NCI-H2081 treated with DMSO at 0.1 percent for 48 hours (cell line): ENCODE measurements at places on chromosomes 7 and 10.

DNA sequence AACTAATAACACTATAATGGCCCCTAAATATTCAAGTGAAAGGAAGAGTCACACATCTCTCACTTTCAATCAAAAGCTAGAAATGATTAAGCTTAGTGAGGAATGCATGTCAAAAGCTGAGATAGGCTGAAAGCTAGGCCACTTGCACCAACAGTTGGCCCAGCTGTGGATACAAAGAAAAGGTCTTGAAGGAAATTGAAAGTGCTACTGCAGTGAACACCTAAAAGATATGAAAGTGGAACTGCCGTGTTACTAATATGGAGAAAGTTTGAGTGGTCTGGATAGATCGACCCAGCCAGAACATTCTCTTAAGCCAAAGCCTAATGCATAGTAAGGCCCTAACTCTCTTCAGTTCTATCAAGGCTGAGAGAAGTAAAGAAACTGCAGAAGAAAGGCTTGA lies 12.1 kb upstream of the SNX13 start:
- no peak for DNase-seq

- DNase-seq, result no peak
Observed at GRCh38 chr10:100346351-100346764, 675 bp upstream of the SCD start.

DNA sequence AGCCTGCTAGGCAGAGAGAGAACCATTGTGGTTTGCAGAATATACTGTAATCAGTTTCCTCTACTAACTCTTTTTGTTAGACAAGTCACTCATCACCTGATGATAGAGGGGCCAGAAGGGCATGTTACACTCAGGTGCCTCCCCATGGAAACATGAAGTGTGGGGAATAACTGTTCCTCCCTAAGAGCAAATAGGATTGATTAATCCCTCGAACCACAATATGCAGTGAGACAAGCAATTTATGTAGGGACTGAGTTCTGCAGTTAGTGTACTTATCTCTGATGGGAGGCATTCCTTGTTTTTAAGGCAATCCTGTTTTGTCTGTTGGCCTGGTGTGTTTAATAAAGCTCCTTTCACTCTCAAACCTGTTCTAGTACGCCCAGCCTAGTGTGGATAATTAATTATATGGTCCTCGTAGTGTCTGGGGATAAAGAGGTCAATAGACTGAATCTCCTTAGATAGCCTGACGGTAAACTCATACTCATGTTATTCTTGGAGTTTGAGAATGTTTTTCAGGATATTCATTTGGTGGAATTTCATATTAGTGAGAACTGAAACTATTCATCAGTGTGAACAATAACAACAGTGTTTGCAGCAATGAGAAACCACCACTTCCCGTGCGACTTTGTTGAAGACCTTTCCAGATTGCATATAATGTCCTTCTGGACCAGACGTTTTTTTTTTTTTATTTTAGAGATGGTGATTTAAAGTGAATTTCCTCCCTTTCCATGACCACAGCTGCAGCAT lies 344.8 kb upstream of the FZD8 start:
- DNase-seq, result no peak

- DNase-seq, result no peak
Observed at GRCh38 chr10:43679509-43679908, 30.8 kb upstream of the ZNF32 start.

DNA sequence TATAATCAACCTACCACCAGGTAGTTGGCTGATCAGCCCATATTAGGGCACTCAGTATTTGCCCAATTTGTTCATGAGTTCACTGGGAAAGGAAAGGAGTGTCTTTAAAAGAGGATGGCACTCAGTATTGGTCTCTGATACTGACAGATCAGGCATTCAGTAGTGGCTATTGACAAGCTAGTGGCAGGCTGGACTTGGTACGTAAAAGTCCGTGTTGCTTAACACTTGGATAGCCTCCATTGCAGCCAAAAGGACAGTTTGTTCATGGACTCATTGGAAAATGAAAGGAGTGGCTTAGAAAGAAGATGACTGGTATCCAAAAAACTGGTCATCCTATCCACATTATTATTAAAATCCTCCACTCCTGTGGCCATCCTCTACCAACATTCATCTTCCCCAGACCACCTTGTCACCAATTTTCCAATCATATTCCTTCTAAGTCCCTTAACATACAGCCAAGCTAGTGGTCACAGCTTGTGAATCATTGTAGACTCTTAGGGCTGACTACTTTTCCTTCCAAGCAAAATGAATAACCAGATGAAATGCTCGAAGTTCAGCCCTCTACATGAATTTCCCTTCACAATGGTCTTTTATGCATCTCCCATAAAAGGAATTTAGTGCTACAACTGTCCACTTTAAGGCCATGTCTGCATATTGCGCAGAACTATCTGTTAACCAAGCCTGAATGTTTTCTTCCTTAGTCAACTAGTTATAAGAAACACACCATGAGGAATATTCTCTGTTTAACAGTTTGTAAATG lies 78.6 kb upstream of the MAGI2 start:
- no peak for DNase-seq
